ENCODE measurements at places on chromosomes 4 and X.

DNA sequence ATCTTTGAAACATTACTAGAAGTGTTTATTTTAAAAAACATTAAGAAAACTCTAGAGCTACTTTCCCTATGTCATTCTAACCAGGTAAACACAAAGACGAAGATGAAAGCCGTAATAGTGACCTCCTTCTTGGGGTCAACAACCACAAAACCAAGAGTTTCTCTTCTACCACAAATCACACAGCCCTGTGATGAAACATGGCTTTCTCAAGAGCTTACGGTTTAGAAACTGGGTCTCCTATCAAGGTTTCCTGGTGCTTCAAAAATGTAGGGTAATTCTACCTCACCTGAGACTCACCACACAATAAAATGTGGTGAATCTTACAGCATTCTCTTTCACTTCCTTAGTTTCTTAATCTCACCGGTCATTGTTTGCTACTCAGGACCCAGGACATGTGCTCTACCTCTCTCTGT is 50.9 kb downstream of the CORIN start:
- DNase-seq: no peak

DNA sequence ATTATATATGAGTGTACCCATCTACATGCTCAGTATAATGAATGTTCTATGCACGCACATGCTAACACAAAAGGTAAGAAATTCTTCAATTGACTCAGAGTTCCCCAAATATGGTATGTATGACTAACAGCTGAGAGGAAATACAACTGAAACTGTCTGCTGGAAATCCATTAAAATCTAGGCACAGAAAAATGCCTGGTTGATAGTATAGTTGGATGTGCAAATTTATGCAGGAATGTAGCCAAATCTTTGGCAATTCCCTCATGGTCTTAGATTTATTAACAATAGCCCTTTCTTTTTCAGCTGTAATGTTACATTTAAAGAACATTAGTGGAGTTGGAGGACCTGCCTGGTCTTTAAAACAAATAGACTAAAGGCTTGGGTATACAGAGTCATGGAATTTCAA is 5.5 kb downstream of the CAMK2D start:
- DNase-seq: no peak

DNA sequence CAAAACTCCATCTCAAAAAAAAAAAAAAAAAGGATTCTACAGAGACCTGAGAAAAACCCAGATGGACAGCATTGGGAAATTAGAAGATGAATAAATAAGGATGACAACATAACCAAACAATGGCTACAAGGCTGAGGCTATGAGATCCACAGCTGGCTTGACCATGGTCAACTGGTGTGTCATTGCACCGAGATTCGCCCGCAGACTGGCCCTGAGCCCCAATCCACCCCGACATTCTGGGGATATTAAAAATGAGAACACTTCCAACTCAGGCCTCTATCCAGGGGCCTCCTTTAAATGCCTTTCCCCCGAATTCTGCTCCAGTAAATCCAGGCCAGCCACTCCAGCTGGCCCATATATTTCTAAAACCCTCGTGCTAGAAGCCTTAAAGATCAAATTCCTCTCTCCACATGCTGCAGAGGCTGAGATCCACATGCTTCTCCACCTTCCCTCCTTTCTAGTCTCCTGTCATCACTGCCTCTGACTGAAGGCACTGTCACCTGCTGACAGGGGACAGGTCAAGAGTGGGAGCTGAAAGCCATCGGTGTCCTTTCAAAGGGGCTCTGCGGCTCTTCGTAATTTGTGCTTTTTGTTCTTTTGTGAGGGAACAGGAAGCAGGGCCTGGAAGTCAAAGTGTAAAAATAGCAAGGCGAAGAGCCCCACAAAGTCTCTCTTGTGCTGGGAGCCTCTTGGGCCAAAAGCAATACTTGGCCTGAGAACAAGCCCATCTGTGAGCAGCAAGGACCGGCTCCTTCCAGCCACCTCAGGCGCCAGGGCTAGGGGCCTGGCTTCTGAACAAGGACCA is 203.7 kb downstream of the NSUN7 start:
- no peak for DNase-seq

DNA sequence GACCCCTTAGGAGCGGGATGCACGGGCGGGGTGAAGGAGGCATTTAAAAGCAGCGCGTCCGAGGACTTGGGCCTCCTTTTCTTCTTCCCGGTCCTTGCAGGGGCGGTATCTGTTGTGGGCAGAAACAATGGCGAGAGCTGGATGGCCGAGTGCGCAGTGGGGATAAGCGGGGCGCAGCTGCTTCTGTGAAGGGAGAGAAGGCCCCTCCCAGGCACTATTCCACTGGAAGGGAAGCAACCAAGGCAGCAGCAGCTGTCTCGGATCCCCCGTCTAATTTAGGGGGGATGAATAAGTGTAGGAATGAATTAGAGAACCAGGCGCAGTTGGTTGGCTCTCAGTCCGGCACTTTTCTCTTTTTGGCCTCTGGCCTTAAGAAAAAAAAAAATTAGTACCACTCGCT is 995 bp downstream of the SMARCA5 start:
- peak; percentile 6 for DNase-seq

- no peak for DNase-seq
Measured at GRCh38 chr4:48189731-48190130, 55.7 kb upstream of the TXK start.

DNA sequence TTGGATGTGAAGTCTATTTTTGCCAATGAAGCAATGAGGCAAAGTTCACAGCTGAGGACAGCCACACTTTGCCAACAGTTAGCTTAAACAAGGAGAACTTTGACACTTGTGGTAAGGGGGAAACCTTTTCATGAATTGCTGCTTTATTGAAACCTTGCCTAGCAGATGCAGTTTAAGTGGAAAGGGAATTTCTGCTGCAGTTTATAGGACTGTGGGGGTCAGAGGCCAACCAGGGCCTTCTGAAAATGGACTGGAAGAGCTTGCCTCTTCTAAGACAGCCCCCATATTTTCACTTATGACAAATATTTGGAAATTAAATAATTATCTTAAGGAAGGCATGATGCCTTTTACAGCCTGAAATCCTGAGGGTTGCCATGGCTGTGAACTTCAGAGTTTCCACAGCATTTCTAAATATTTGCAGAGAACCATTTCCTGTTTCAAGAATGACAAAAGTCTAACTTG is 550.3 kb downstream of the RAB28 start:
- peak; percentile 26 for DNase-seq

DNA sequence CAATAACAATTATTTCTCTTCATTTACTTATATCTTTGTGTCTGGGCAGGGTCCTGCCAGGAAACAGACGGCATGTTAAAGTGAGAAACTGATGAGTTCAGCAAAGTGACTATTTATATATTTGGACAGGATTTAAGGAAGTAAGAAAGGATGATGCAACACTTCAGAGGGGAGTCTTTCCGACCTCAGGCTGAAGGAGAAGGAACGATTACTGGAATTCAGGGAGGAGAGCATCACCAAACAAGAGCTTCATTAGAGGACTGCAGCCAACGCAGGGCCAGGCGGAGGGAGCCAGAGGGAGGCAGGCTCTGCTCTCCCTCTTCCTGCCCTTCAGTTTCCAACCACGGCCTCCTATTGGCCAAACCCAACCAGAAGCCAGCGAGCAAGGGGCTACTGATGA is 1.5 kb upstream of the TLR7 start:
- DNase-seq: no peak

GRCh38 chr4:37762294-37762990 is 64.0 kb upstream of the PGM2 start:
- DNase-seq: no peak

DNA sequence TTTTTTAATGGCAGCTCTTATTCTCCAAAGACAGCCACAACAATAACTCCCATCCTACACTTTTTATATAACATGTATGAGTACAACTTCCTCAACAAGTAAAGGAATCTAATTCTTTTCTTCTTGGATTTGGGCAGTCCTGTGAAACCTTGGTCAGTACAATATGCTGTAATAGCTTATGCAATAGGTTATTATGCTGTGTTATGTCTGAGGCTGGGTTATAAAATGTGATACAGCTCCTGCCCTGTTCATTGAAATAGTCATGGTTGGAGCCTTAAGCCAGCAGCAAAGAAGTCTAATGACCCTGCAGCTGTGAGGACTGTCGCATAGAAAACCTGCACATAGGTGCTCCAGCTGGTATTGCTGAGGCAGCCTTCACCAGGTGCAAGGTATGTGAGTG is 215.8 kb upstream of the RASGEF1B start:
- DNase-seq: no peak

DNA sequence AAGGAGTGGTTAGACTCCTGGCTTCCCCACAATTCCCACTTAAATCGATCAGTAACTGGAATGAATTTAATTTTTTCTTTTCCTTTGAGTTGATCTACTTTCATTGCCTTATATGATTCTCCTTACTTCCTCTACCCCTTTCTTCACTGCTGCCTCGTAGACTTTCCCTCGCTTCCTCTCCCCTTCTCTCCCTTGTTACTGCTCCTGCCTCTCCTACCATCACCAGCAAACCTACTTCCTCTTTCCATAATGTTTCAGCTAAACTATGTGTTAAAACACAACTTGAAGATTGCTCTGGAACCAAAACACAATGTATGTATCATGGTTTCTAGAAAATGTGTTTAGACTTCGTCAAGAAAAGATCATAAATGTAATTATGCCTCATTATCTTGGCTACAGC is 132.0 kb upstream of the TET2 start:
- no peak for DNase-seq

DNA sequence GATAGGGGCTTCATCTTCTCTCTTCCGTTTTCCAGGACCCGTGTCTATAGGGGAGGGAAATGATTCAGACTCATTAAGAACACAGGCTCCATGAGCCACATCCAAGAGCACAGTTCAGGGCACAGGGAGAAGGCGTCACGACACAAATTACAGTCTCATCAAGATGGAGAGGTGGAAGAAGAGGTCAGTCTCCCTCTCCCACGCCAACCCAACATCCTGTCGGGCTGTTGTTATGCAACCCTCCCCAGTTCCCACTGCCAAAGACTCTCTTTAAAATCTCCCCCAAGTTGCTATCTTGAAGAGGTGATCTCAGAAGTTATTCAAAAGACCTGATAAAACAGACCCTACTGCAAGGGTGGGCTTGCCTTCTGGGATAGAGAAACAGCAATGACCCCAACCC is 12.6 kb downstream of the ZMYM3 start:
- no peak for DNase-seq

GRCh38 chr4:145779319-145779801 is 99.4 kb downstream of the C4orf51 start:
- DNase-seq: no peak
